Type B pancreatic cell (in vitro differentiated cells): ENCODE measurements at places on chromosomes 2 and 18. TPM values are rescaled to one million over a fixed set of nuclear protein-coding genes. Genes with fewer than 3 reads are reported as not detected.

- DNase-seq: no peak
Observed at GRCh38 chr2:19801367-19802080, 100.3 kb downstream of the TTC32 start.

DNA sequence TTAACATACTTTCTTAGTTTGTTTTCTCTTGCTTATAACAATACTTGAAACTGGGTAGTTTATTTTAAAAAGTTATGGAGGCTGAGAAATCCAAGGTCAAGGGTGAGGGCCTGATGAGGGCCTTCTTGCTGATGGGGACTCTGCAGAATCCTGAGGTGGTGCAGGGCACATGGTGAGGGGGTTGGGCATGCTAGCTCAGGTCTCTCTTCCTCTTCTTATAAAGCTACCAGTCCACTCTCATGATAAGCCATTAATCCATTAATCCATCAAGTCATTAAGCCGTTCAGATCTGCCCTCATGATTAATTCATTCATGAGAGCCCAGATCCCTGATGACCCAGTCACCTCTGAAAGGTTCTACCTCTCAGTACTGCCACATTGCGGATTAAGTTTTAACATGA lies 21.4 kb downstream of the ALMS1 start:
- DNase-seq: no peak

DNA sequence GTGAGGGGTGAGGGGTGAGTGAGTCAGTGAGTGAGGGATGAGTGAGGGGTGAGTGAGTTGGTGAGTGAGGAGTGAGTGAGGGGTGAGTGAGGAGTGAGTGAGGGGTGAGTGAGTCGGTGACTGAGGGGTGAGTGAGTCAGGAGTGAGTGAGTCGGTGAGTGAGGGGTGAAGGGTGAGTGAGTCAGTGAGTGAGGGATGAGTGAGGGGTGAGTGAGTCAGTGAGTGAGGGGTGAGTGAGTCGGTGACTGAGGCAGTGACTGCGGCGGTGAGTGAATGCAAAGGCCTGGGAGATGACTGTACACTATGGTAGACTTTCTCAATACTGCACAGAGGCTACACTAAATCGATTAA lies 16.6 kb downstream of the THAP4 start:
- DNase-seq: no peak

DNA sequence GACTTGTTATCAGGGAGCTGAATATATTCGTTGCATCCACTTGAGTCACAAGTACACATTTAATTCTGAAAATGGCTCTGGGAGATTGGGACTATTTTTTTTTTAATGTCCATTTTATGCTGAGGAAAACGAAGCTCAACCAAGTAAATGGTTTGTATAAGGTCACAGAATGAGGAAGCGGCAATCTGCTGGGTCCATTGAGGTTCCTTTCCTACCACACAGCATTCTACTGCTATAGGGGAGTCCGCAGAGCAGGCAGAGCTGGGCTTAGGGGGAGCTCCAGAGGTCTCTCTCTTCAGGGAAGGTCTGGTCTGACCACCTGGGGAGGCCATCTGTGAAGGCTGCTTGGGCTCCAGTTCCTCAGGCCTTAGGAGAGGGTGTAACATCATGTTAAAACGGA lies 77.9 kb downstream of the MCFD2 start:
- DNase-seq: no peak

GRCh38 chr2:94999431-94999883 lies 26.1 kb upstream of the MAL start:
- no peak for DNase-seq

Gene TET3
- total RNA-seq: 34.6 and 71.5 TPM in 2 replicates

Gene SIX3
- 0.68 TPM in 1 of 2 replicates, not detected in the other for total RNA-seq
